Skin of body (tissue), 3 donors: ENCODE measurements at places on chromosomes 11 and 22. TPM values are rescaled to one million over a fixed set of nuclear protein-coding genes. Genes with fewer than 3 reads are reported as not detected.

- DNase-seq = peak; percentile 40
Measured at GRCh38 chr11:68003846-68004550, at the start of gene UNC93B1. Gene UNC93B1 (minus strand): TSS chr11:68004097. CDS start chr11:68004043, 54 bp downstream.

Gene ZP1
- 0.49 TPM for total RNA-seq

DNA sequence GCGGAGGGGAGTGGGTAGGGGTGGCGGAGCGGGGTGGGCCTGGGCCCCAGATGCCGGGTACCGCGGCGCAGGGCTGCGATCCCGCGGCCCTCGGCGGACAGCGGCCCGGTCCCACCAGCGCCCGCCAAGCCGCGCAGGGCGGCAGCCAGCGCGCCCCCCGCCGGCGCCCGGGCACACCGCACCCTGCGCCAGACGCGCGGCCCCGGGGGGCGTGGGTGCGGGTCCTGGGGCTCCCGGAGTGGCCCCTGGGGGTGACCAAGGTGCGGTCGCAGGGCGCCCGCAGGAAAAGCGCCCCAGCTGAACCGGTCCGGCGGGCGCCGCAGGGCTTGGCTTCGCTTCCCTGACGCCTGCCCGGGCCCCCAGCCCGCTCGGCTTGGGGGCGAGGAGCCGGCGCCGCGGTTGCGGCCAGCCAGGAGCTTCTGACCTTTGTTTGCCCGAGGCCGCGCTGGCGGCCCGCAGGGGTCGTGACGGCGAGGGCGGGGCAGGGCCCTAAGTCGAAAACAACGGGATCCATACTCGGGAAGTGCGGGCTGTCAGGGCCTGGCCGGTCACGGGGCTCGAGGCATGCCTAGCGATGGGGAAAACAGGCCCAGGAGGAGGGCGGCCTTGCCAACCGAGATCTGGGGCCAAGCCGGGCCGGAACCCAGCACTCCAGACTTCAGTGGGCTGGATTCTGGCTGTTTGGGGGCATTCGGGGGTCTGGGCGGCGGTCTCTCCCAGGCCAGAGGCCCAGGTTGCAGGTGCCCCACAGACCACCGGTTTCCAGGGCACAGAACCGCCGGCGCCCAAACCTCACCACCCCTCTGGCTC, 581 bp upstream of the AP5B1 start:
- no peak for DNase-seq

GRCh38 chr11:128715691-128716561, 22.1 kb downstream of the FLI1 start:
- DNase-seq = peak; percentile 32

Gene OR52D1
- total RNA-seq = not detected

Gene IL17REL
- total RNA-seq = not detected

Gene RAC2
- 5.7 TPM for total RNA-seq

Gene PLAAT3
- total RNA-seq = 21.6 TPM
